T47D (cell line): ENCODE measurements at places on chromosomes 5 and 9.

DNA sequence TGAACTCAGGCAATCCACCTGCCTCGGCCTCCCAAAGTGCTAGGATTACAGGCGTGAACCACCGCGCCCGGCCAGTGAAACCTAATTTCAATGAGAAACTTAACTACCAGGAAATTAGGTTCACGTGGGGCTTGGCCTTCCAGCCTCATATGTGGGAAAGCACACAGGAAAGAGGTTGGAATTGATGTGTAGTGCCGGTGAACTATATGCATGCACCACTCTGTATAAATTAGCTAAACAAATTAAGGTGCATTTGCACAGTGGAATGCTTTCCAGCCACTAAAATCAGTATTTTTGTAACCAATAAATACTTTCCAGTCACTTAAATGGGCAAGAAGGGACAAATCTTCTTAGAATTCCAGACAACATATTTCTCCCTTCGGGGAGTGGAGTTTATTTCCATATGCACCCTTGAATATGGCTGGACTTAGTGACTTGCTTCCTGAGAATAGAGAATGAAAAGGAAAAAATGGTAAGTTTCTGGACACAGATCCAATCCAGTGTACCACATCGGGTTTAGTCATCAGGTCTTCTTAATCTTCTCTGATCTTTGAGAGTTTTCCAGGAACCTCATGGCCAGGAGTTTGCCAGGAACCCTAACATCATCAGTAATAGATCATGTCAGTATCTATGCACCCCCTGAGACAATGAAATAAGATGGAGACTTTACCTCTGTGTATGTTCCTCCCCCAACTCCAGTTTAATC is 24.9 kb downstream of the ATOX1 start:
- DNase-seq, result no peak

DNA sequence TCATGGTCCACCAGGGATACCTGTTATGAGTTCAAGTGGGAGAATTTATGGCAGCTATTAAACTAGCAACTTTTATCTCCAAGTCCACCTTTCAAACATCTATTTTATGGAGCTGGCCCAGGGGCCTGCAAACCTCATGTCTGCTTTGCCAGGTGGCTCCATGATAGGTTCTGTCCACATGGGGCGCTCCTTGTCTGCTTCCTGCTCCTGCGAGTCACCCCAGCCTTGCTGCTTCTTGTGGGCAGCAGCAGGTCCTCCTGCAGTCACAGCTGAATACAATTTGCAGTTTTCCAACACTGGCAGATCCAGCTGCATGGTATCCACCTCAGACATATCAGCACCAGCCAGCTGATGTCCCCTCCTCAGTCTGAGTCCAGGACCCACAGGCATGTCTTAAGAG is 39.6 kb upstream of the FRRS1L start:
- no peak for DNase-seq

DNA sequence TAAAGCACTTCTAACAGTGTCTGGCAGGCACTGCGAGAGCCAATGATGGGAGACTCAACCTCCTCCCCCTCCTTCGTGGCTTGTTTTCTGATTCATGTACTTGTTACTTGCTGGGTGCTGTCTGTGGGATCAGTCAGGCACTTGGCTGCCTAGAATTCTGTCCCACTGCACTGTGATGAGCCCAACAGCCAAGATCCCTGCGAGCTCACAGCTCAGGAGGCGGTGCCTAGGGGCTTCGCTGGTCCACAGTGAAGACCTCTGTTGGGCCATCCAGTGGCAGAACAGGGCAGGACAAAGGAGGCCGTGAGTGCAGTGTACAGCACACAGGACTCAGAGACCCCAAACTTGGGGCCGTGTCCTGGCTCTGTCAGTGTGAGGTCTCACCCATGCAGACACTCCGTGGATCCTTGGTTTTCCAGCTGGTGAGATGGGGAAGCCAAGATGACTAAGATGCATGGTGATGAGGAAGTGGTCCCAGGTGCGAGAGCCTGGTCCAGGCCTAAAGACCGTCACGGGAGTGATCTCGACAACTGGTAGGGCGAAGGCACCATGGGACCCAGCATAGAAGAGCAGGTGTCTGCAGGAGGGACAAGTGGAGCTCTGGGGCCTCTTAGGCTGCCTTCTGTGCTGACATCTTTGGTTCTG is 19.5 kb downstream of the MYMK start:
- DNase-seq, result no peak

DNA sequence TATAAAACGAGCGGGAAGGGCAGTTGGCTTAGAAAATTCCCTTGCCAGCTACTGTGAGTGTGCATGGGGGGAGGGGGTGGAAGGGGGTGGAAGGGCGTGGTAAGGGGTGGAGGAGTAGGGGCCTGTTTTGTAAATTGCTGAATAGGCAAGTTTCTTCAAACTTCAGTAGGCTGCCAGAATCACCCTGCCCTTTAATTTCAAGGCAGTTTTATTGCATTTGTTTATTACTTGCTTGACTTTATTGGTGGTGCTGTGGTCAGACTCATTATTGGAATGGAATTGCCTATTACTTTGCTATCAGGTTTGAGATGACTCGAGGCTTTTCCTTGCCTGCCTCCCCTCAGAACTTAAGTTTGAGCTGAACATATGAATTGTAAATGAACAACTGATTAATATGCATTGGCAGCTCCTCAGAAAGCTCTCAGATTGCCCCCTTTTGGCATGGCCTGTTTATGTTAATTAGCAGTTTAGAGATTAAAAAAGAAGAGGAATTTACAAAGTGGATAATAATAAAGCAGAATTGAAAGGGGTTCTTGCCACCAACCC is 76.0 kb downstream of the SEMA6A start:
- no peak for DNase-seq

GRCh38 chr5:160516696-160517530 is 95.3 kb downstream of the PTTG1 start:
- DNase-seq, result no peak

DNA sequence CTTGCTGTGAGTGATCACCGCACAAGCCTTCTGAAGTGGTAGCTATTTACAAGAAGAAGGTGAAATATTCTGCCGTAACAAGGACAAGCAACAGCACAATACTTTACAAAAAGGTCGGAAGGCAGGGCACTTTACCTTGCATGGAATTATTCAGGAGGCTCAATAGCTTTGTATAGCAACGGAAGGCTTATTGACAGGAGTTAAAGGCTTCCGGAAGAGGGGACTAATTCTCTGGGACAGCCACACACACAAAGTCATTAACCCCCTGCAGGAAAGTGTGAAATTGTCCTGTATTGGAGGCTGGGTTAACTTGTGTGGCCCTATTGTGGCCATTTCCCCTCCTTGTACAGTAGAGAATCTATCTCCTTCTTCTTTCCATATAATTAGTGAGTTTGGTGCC is 199.3 kb upstream of the SEMA6A start:
- no peak for DNase-seq

DNA sequence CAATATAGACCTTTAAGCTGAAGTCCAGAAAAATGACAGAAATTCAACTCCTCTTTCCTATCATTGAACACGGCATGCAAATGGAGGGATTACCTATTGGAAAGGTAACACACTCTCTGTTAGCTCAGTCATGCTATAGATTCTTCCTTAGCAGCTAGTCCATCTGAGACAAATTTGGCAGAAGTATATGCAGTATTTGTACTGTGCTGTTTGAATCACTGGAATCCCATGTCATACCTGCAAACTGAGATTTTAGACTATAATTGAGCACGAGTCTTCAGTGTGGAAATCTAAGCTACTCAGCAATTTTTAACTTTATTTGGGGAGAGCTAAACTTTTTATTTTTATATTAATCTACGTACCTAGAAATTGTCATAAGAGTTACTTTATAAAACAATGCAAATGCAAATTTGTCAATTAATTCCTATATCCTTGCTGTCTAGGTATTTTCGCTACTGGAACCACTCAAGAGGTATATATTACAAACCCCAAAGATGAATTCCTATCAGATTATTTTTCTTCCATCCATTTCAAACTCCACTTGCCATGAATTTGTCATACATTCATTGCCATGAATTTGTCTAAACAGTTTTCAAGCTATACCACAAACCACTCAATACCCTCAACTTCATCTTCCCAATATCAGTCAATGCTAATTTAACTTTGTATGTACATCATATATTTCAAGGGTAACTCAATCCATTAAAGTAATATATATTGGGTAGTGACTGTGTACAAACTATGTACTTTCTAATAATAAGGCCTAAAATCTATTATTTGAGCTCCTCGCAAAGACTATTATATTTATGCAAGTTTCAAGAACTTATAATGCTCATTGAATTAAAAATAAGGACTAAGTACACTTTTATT is 224.8 kb downstream of the MEF2C start:
- DNase-seq, result no peak

DNA sequence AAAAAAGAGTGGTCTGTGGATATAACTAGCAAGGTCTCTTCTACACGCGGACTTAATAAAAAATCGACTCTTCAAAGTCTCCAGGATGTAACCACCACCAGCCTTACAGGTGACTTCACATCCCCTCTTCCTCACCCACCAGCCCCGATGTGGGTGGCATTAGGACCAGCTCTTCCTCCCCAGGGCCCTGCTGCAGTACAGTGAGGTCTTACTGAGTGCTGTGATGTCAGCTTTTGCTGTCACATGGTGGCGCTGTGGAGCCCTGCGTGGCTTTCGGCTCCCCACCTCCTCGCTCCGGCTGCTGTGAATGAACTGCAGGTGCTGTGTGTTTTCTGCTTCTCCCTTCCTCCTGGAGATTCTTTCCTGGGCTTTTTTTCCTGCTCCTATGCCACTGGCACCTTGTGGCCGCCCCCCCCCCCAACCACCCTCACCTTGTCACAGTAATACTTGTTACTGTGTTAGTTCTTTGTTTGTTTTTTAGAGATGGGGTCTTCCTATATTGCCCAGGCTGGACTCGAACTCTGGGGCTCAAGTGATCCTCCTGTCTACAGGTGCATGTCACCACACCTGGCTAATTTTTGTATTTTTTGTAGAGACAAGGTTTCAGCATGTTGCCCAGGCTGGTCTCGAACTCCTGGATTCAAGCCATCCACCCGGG is 15.8 kb upstream of the RAPGEF1 start:
- peak; percentile 59 for DNase-seq

GRCh38 chr9:131676431-131676972 is 63.4 kb downstream of the RAPGEF1 start:
- no peak for DNase-seq

DNA sequence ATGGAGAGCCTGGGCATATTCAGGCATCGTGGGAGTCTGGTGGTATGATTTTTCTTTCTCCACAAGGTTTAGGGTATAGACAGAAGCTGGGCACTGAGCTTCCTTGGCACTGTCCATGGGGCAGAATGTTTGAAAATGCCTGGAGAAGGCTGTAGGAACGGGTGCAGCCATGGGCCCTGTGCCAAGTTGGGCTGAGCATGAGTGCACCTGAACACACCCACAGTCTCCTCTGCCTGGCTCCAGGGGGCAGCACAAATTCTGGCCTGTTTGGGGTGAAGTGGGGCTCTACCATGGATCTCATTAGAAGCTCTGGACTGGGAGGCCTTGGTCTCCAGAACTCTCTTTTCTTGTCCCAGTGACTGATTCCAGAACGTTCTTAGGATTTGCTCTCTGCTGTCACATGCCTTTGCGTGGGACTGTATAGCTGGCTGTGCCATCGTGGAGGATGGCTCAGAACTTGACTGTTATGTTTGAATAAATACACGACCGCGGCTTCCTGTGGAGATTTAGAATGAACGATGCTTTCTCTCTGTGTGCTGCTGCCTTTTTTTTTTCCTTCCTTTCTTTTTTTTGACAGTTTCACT is 229.8 kb downstream of the FANCC start:
- no peak for DNase-seq

- DNase-seq, result no peak
Observed at GRCh38 chr5:106415541-106415940, 1255.2 kb downstream of the EFNA5 start.

GRCh38 chr5:32790411-32790951 is 79.4 kb downstream of the NPR3 start:
- DNase-seq, result no peak

DNA sequence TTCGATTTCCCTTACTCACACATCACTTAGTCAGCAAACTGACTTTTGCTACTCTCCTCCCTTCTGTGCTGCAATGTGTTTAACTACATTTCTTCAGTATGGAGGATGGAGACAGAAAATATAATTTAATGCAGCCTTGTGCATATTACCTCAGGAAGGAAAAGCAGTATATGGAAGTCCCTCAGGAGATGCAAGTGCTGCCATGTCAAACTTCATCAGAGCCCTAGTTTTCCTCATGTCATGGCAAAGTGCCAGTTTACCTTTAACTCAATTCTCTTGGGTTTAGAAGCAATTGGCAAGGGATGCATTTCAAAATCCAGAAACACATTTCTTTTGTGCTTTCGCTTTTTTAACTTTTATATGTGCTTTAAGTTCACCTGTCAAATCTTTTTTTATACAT is 365.4 kb downstream of the ISL1 start:
- DNase-seq, result no peak

GRCh38 chr5:33650911-33651310 is 210.1 kb downstream of the TARS1 start:
- peak; percentile 7 for DNase-seq

DNA sequence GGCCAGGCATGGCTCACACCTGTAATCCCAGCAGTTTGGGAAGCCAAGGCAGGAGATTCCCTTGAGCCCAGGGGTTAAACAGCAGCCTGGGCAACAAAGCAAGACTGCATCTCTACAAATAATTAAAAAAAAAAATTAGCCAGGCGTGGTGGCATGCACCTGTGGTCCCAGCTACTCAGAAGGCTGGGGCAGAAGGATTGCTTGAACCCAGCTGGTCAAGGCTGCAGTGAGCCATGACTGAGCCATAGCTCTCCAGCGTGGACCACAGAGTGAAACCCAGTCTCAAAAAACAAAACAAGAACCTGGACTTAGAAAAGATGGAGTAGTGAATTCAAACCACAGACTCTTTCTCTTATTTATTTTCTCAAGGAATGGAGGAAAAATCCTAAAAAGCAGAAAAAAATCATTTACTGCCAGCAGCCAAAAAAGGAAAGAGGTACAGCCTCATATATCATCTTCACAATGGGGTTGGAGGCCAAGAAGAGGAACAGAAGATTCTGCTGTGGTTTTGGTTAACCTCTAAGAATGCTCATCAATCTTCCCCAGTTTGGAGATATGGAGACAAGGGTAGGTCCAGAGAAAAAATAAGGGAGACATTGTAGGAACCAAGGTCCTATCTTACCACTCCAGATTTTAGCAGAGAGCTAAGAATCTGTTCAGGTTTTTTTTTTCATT is 40.0 kb upstream of the MYO10 start:
- DNase-seq, result no peak

- no peak for DNase-seq
Observed at GRCh38 chr9:112285056-112285455, 48.4 kb downstream of the PTBP3 start.

- peak; percentile 84 for DNase-seq
Observed at GRCh38 chr9:4604678-4605095, 57.4 kb upstream of the PLPP6 start.
